ENCODE measurements at places on chromosomes 7 and 10. TPM values are rescaled to one million over a fixed set of nuclear protein-coding genes. Genes with fewer than 3 reads are reported as not detected.

The SAP25 gene
- polyA plus RNA-seq = 0.81 TPM

The TAS2R41 gene
- polyA plus RNA-seq = not detected

The ZWINT gene
- 46.2 TPM for polyA plus RNA-seq

The ADAMTS14 gene
- 1.7 TPM for polyA plus RNA-seq

The ZNF37A gene
- polyA plus RNA-seq = 3.9 TPM

The CNPY1 gene
- polyA plus RNA-seq = 0.97 TPM

The LGI1 gene
- polyA plus RNA-seq = 6.7 TPM

The CXCL12 gene
- 11.5 TPM for polyA plus RNA-seq
